ENCODE measurements at places on chromosomes 5 and 9.

- DNase-seq = no peak
Measured at GRCh38 chr5:110687485-110687884, 39.0 kb downstream of the TMEM232 start.

DNA sequence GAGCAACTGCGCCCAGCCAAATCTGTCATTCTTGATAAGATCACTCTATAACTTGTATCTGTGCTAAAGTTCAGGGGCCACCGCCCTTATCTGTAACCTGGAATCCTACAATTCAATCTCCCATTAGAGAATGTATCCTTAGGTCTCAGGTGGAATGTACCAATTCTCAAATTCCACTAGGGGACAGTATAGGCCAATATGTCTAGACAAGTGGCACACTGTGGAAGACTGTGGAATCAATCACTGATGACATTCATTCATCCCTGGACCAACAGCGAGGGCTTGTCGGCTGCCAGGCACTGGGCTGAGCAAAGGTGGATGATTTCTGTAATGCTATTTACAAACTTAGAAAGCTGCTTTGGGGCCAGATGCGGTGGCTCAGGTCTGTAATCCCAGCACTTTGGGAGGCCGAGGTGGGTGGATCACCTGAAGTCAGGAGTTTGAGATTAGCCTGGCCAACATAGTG is 28.7 kb upstream of the MEGF9 start:
- no peak for DNase-seq

- DNase-seq = no peak
Measured at GRCh38 chr5:91486638-91487037, 103.5 kb upstream of the ARRDC3 start.

DNA sequence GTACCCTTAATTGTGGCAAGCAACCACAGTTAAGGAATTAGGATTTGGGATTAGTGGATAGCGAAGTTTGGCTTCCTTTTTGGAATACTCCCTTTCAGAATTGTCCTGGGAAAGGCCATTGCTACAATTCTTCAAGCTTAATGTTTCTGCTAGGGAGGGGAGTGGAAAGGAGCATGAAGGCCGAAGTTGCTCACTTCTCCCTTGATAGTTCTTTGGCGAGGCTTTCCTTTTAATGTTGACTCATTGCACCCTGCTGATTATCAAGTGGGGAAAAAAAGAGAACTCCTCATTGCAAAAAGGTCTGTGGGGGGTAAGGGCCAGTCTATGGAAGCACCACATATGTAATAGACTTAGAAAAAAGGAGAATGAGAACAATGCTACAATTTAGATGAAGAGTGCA is 30.7 kb downstream of the GRIN3A start:
- no peak for DNase-seq

GRCh38 chr5:108678091-108678490 is 69.6 kb upstream of the FER start:
- no peak for DNase-seq

DNA sequence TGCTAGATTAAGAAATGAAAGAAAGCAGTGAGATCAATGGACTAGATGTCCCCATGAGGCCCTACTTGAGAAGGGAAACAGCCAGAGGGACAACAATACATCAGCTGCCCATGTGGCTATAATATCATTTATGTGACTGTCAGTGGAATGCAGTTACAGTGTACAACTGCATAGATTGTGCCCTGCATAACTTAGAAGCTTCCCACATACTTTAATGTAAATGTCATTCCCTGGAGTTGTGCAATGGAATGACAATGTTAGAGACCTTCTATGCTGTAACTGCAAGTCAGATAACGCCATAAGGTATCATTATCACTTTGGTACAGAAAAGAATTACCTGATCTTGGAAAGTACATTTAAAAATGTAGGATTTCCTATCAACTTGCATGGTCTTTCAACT is 67.4 kb downstream of the FBN2 start:
- DNase-seq = peak; percentile 53

GRCh38 chr9:128006332-128006996 is 25.7 kb upstream of the EEIG1 start:
- no peak for DNase-seq

- DNase-seq = peak; percentile 90
Measured at GRCh38 chr5:956941-957747, 51.5 kb upstream of the NKD2 start.

GRCh38 chr5:77213601-77214000 is 3.1 kb downstream of the PDE8B start:
- no peak for DNase-seq

- DNase-seq = peak; percentile 51
Measured at GRCh38 chr5:95081500-95081960, 203.4 kb downstream of the MCTP1 start.

DNA sequence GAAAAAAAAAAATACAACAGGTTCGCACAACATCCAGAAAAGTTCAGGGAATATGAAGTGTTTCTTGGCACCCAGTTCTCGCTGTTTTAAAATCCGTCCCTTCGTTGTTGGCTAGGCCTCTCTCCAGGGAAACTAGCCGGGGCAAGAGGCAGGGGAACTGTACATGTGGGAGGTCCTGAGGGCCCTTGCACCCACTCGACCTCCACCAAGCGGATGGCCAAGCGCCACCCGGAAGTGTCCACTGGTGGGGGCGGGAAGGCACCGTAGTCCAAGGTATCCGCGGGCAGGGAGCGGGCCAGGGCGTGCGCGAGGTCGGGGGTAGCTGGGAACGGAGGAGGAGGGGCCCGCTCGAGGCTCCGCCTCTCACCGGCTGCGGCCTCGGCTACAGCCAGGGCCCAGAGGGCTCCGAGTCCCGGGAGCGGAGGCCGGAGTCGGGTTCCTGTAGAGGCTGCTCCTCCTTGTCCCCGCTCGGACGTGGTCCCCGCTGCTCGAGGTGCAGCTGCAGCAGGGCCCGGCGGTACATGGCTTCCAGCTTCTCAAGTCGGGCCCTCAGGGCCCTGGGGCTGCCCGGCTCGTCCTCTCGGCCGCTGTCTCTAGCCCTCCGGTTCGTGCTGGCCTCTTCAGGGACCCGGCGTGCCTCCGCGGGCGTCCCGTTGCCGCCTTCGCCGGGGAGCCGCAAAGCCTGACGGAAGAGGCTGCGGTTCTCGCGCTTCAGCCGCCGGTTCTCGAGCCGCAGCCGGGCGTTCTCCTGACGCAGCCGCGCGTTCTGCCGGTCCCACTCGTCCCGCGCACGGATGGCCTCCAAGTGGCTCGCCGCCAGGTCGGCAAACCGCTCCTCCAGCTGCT is 720 bp downstream of the TUSC1 start:
- DNase-seq = peak; percentile 34

GRCh38 chr5:128635379-128635778 is 97.3 kb upstream of the FBN2 start:
- DNase-seq = no peak

DNA sequence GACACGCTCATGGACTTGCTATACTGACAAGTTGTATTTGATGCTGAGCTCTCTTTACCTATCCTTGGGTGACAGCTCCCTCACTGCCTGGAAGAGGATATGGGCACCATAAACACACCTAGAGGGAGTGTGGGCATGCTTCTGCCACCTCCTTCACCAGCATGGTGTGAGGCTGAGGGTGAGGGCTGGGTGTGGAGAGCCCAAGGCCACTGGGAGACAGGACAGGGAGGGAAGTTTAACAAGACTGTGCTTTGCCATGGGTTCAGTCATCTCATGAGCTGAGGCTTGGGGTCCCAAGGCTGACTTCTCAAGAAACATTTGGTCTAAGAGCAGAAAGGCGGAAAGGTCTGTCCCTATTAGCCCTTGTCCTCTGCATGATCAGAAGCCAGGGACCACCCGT is 93.6 kb upstream of the ANKRD55 start:
- DNase-seq = no peak

- no peak for DNase-seq
Measured at GRCh38 chr5:138186002-138186447, 7.1 kb downstream of the KIF20A start.

DNA sequence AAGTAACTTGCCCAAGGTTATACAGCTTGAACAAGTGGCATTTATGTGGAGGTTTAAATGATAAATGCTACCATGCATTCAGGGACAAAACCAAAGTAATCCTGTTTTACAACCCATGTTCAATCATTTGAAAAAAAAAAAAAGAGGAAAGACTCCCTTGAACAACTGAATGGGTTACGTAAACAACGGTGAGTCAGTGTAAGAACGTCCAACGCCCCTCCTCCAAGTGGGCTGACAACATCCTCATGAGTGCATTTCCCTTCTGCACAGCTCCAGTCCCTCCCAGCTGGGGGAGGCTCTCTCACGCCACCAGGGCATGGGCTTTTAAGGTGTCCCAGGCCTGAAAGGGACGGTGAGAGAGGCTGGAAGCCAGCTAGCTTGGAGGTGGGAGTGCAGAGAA is 90.0 kb downstream of the PRRT1B start:
- DNase-seq = peak; percentile 91

DNA sequence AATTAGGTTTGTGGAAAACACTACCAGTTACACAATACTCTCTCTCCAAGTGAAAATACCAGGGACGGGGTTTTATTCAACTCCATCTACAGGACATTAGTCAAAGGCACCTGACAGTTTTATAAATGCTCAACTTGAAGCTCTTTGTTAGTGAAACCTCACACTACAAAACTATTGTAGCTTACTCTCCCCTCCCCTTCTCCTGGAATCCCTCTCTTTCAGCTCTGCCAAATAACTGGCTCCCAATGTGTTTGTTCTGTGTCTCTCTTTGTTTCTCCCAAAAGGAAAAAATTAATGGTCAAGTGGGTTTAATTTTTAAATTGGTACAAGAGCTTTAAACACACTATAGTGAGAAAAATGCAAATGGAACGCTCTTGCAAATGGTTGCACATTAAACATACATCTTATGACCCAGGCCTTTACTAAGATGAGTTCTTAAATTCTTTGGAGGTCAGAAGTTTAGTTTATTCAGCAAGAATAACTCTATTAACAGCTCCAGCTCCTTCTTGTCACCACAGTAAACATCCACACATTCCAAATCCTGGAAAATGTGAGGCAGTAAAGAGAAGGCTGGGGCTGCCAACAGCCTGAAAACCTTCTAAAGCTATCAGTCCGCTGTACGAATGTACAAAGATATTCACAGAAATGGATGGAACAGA is 48.4 kb downstream of the ZNF608 start:
- DNase-seq = peak; percentile 29

- no peak for DNase-seq
Measured at GRCh38 chr5:35816881-35817521, 39.7 kb upstream of the IL7R start.

DNA sequence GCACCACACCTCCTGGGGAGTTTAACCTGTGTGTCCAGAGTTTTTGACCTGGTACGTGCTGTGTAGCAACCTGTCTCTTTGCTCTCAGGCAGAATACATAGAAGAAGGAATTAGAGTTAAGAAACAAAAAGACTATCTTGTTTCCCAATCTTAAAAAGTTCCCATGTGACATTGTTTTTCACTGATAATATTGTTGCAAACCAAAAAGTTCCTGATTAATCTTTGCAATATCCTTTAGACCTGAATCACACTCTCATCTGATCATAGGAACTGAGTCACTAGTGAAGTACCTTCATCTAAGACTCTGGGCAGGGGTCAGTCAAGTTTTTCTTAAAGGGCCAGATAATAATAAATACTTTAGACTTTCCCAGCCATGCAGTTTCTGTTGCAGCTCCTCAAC is 35.1 kb downstream of the BASP1 start:
- no peak for DNase-seq

DNA sequence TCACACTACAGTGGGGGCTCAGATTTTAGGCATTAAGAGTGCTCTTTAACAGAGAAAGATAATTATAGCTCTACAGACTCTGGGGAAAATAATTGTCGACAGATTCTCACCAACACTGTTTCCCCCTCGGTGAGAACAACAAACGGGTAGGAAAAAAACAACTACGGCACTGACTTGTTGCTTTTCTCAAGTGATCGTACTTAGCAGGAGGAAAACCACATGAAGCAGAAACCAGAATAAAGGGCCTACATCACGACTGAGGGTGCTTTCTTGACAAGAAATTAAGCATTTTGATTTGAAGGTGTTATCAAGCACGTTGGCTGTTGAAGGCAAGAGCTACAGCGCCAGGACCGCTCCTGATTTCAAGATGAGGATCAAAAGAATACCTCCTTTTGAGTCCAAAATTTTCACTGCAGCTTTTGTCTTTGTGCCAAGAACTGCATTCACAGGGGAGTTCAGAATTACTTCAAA is 27.2 kb upstream of the CER1 start:
- no peak for DNase-seq

- peak; percentile 91 for DNase-seq
Measured at GRCh38 chr5:91311697-91312501, 71.2 kb downstream of the ARRDC3 start.

DNA sequence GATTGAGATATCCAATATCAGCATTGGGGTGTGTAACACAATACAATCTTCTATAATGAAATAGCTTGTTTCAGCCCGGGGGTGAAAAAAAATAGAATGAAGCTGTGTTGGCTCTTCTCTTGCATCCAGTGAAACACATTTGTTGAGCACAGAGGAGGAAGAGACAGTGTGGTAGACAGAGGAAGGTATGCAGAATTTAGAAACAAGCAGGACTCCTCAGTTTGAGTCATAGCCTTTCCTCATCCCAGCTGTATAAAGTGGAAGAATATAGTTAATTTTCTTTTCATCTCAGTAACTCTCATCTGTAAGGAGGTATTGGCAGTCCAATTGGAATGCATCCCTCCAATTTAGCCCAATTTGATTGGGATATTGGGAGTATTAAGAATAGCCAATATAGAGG is 302.2 kb upstream of the VLDLR start:
- no peak for DNase-seq

DNA sequence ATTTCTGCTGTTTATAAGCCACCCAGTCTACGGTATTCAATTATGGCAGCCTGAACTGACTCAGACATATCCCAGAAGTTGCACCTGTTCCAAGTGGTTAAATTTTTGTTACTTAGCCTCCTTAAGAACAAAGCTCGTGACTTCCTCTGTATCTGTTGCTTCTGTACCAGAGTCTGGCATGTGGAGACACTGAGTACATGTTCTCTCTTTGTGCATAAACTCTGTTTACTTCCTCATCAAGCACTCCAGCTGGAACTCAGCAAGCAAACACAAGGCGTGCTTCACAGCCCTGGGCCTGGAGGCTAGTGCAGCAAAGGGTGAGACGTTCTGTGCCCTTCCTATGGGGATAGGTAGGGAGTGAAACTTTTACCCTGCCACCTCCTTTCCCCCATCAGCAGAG is 19.0 kb downstream of the C9orf152 start:
- no peak for DNase-seq

DNA sequence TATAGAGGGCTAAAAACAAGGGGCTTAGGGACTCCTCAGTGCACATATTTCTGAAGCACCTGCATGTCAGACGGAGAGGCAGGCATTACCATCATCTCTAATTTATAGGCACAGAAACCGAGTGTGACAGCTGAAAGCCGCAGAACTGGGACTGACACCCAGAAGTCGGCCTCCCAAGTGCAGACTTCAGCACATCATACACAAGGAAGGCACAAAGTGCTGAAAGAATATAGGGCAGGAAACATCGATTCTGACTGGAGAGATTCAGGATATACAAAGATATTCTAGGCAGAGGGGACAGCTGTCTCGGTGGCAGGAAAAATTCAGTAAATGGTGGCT is 11.2 kb downstream of the MRPS27 start:
- DNase-seq = no peak

GRCh38 chr5:146722361-146722779 is 156.2 kb downstream of the PPP2R2B start:
- DNase-seq = no peak
